Cortex of kidney (tissue), 1 donor: ENCODE measurements at places on chromosomes 4 and X.

- DNase-seq = no peak
Measured at GRCh38 chr4:54737421-54737820, 79.7 kb downstream of the KIT start.

DNA sequence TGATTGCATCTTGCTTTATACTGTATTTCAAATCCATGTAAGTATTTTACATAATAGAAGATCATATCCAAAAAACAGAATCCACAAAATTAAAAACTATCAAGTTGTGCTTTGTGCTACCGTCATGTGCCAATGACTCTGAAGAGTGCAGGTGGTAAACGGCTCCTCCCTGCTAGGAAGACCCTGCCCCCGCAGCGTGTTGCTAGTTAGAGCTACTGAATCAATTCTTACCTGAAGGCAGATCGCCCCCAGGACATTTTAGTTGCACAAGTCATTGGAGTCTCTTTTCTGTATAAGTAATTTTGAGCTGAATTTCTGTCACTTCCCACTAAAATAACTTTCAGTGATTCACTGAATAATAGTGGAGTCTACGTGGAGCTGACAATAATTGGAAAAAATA lies 599.5 kb upstream of the ZFP42 start:
- DNase-seq = no peak

GRCh38 chr4:139278912-139279759 lies 889 bp downstream of the MGARP start:
- no peak for DNase-seq

GRCh38 chr4:150080875-150081274 lies 2.6 kb downstream of the DCLK2 start:
- DNase-seq = no peak

- DNase-seq = no peak
Measured at GRCh38 chrX:29455702-29456101, 759.7 kb upstream of the MAGEB2 start.

DNA sequence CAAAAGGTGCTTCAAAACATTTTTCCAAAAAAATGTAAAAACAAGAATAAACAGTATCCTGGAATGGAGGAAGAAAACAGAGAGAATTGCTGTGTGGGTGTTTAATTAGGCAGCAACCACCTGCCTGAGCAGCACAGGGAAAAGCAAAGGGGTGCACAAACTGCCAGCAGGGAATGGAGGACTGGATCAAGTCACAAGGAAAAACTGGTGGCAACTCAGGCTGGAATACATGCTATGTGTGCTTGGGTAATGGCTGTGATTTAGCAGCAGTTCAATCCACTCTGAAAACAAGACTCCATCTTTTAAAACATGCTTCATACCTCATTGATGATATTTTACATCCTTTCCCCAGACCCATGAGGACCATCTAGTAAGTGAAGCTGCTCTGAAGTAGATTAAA lies 179.5 kb downstream of the HS6ST2 start:
- DNase-seq = no peak

DNA sequence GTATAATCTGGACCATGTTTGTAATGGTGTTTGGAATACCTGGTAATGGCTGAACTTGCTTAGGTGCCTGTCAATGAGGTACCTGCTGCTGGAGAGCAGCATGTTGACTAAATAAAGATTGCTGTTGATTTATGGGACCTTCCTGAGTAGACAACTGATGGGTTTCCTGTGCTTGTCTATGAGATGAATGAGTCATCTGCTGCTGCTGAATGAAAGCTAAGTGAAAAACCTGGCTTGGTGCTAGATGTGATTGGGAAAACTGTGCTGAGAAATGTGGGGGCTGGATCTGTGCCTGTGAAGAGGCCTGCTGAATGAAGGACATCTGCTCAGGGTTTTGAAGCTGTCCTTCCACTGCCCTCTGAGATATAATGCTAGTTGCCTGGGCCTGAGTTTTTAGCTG lies 69.6 kb downstream of the WNK3 start:
- DNase-seq = no peak

- DNase-seq = no peak
Measured at GRCh38 chr4:155656025-155656424, 10.6 kb upstream of the GUCY1A1 start.

DNA sequence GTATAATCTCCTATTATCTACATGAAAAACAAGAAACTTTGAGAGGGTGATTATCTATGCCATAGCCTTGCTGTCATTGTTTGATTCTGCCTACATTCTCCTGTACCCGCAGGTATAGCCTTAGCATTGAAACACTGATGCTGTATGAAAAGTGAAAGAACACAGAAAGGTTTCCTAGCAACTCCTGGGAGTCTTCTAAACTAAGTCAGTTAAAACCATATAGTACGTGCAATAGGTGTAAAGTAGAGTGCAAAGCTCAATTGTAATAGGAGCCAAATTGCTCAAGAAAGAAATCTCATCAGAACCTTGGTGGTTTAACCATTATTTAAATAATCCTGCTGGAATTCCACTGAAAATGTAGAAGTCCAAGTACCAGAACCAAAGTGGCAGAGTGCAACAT lies 489.7 kb downstream of the PCDH10 start:
- no peak for DNase-seq

- DNase-seq = no peak
Measured at GRCh38 chr4:22456291-22456690, 59.6 kb downstream of the ADGRA3 start.

- DNase-seq = no peak
Measured at GRCh38 chr4:156312261-156312847, 358.7 kb upstream of the CTSO start.

DNA sequence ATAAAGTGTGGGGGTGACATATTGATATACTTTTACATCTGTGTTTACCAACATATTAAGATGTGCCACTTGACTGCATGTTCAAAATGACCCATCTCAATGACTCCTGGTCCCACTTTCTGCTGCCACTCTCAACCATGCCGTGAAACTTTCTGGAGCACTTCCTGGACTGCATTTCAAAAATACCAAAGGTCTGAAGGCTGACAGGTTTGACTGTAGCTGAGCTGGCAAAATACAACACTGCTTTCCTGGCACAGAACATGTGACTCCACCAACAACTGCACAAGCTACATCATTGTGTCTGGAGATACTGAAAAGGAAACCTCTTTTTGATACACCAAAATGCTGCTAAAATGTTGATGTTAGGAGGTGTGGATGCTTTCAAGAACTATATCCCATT lies 184.8 kb downstream of the UNC5C start:
- DNase-seq = no peak

DNA sequence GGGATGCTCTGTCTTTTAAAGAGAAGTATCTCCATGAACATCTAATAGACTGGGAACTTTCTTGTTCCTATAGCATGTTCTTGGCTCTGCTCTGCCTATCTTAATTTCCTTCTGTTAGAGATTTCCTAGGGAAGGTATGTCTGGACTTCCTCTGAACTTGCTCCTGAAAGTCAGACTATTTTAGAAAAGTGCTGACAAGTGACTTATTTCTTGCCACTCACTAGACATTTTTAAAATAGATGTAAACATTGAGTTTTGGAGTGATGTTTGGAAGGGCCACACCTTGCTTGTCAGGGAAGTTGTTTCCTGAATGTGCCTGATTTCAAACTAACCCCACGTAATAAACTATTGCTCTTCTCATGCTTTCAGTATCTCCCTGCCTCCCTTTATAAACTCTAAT lies 62.4 kb upstream of the ATP8A1 start:
- no peak for DNase-seq

DNA sequence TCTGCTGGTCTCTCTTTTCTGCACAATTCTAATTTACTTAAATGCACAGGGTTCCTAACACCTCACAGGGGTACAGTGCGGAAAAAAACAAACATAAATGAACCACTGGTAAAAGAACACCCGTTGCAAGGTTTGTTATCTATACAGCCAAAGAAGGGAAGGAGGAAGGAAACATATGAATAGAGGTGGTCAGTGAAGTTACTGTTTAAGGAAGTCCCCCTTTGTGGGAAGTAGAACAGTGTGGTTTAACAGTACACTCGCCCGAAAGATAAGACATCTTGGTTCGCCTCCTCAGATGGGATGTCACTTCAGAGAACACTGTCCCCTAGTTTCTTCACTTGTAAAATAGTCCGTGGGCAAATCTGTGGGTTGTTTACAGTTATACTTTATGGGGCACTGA lies 57.5 kb downstream of the TEC start:
- no peak for DNase-seq

GRCh38 chr4:11214281-11214680 lies 214.4 kb downstream of the HS3ST1 start:
- no peak for DNase-seq

GRCh38 chrX:27883468-27884092 lies 75.8 kb downstream of the MAGEB10 start:
- DNase-seq = no peak

DNA sequence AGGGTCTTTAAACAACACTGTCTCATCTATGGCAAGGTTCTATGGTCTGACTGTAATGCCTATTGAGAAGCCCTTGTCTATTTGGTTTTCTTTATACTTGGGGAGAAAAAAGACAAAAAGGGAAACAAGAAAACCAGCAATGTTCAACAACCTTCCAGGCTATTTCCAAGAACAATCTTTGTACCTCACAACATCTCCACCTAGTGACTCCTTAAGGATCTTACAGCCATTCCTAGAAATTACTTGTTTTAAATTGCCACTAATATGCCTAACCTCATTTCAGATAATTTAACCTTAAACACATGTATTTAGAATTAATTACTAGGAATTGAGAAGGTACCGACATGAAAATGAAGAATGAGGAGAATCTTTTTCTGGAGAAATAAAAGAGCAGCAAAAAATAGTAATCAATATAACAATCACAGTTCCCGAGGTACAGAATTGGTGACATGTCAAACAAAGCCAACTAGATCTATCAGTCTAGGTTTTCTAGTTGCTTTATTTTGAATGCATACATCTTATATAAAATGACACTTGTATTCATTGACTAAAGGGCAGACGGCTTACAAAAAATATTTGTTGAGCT lies 1.6 kb upstream of the RBM46 start:
- no peak for DNase-seq

DNA sequence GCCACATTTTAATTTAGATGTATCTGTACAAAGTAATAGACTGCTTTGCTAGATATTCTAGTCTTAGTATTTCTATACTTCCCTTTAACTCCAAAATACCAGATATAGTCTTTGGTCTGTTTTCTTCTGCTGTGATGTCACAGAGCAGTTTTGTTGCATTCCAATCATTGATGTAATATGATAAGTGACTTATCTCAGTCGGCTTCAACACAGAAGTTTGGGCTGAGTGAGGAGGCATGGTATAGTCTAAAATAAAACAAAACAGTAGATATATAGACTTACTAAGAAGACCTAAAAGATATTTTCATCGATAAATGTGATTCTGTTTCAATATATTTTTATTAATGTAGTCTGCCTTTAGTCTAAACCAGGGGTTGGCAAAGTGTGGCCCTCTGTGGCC lies 169.9 kb downstream of the DCK start:
- DNase-seq = no peak
